ENCODE measurements at places on chromosomes 12 and 14.
A peak's percentile ranks its signal among the peaks of the same experiment; 100 is the strongest.

DNA sequence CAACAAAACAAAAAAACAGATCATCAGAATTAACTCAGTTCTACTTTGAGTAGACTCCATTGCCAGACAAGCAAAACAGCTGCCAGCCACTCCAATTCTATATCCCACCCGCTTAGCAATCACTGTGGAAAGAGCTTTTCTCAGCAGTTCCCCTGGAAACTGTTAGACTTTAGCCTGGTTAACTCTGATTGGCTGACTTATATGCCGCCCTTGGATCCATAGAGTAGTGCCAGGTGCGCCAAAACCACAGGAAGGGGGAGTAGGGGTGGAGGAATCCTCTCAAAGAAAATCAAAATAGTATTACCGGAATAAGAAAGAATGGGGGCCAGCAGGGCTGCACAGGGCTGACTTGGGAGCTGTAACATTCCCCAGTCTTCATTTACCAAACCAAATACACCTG is 5.4 kb upstream of the EML5 start:
- DNase-seq, result no peak

DNA sequence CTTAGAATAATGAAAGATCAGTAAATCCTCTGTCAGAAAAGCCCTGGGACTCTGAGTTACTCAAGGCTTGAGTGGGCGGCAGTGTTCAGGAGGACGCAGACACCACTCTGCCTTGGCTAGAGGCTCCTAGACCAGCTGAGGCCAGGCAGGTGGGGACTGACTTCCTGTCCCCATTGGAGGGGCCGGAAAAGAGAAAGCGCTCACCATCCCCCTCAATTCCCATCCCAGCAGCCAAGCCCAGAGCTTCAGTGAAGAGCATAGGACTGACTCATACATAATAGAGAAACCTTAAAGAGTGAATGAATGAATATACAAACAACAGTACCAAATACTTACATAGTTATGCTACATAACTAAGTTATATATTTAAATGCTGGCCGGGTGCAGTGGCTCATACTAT is 62.0 kb downstream of the PLEKHG7 start:
- no peak for DNase-seq

- DNase-seq, result no peak
Measured at GRCh38 chr14:71466946-71467345, 465.3 kb upstream of the RGS6 start.

GRCh38 chr14:84403585-84403984 is 1126.4 kb upstream of the FLRT2 start:
- no peak for DNase-seq

DNA sequence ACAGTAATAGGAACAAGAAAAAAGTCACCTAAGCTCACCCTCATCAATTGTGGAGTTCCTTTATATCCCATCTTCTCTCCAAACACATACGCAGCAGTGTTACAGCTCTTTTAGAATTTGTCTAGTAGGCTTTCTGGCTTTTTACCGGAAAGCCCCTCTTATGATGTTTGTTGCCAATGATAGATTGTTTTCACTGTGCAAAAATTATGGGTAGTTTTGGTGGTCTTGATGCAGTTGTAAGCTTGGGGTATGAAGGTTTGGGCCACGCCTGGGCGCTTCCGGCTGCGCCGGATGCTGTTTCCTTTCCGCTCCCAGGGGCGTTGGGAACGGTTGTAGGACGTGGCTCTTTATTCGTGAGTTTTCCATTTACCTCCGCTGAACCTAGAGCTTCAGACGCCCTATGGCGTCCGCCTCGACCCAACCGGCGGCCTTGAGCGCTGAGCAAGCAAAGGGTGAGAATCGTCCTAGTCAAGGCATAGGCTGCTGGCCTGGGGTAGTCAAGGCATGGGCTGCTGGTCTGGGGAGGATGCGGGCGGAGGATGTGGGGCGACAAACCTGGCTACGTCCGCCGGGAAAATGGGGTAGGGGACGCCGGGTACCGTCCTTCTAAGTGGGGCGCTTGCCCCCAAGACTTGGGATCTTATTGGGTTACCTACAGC is at the start of the genes C12orf57 and RNU7-1:
Gene C12orf57 (plus strand): TSS at position 301 of the 659 bp plus-strand sequence. CDS start 100 bp downstream, at position 401.
Gene RNU7-1 (plus strand): TSS at position 95 of the 659 bp plus-strand sequence.
- DNase-seq, result peak; percentile 64

DNA sequence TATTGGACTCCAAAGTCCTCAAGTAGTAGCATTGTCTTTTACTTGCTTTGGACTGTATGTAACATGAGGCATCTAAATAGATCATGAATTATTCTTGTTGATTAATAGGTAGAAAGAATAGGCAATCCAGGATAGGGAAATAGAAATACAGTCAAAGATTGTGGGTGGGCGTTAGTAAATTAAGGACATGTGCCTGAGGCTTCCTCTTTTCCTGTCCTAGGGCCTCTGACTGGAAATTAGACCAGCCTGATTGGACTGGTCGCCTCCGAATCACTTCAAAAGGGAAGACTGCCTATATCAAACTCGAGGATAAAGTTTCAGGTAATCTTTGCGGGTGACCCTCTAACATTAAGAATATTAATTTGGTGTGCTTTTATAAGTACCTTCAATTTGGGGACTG is 7.6 kb downstream of the NECAP1 start:
- DNase-seq, result no peak

GRCh38 chr12:69816082-69816481 is 8.9 kb upstream of the MYRFL start:
- no peak for DNase-seq

DNA sequence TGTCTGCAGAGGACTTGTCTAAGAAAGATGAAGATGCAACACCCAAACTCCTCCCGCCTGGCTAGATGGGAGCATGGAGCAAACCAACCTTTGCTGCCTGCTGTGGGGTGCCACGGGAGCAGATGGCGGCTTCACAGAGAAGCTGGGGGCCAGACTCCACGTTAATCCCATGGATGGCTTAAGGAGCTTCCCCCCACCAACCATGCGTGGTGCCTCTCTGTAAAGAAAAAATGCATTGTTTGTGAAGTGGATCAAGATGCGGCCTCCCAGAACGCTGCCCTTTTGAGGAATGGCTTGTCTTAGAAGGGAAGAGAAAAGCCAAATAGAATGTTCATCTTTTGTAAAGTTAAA is 15.6 kb downstream of the MVK start:
- no peak for DNase-seq

DNA sequence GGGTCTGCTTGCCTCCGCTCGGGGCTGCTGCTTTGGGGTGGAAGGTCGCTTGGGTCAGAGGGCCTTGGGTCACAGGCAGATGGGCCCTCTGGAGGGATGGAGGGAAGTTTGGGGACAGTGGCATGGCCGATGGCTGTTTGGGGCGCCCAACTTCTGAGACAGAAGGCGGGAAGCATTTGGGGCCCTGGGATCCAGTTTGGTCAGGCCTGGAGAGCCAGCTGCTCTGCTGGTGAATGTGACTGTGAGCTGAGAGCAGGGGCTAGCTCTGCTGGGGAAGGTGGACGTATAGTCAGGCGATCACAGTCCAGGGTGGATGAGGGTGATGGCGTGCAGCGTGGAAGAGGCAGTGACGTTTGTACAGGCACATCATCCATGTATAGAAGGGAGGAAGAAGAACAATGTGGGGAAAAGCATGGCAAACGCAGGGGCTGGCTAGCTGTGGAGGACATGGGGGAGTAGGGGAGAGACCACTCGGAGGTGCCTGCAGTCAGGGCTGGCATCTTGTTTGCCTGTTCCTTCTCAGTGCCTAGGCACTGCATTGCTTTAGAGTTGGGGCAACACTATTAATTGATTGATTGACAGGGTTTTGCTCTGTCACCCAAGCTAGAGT is 57.5 kb downstream of the TSPAN9 start:
- no peak for DNase-seq

DNA sequence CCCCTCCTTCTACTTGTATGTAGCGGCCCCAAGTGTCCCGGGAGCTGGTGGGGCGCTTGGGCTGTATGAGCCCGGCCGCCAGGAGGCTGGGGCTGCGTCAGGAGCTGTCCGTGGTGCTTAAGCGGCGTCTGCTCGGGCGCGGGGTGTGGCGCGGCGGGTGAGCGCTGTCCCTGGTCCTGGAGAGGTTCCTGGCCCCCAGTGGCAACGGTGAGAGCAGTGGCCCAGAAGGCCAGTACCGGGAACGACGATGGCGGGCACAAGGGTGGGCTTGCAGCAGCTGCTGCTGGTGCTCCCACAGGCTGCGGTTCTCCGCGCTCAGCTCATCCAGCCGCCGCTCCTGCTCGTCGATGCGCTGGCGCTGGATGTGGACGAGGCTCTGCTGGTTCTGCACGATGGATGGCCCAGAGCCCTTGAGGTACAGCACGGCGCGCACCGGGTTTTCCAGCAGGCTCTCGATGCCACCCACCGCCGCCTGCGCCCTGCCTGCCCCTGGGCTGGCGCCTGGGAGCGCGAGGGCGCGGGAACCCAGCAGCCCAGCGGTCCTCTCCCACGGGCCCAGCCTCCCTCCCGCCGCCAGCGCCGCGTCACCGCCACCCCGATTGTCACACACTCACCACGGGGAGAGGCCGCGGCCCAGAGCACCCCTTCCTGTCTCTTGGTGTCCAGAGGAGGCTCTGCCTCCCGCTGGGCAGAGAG is 41.9 kb upstream of the FKBP4 start:
- DNase-seq, result peak; percentile 79

DNA sequence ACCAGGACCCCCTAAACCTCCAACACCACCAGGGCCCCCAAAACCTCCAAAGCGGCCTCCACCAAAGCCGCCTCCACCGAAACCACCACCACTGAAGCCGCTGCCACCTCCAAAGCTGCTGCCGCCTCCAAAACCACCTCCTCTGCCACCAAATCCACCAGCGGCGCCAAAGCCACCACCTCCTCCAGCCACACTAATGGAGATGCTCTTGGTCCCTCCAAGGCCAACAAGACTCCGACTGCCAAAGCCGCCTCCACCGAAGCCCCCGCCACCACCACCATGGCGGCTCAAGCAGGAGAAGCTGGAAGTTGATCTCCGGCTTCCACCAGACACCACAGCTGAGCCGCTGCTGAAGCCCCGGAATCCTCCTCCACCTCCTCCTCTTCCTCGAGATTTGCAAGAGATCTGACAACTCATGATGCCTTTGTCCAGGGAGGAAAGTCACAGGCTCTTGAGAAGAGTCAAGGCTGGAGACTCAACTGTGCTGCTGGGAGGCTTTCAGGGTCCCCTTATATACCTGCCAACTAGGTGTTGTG is at the start of gene KRT2:
Gene KRT2 (minus strand): TSS at position 486 of the 536 bp plus-strand sequence. CDS start 69 bp downstream, at position 417.
- no peak for DNase-seq

- DNase-seq, result no peak
Measured at GRCh38 chr14:56135001-56135400, 16.8 kb downstream of the PELI2 start.

GRCh38 chr12:132489602-132490266 is at the start of gene FBRSL1:
TSS of gene FBRSL1 (plus strand) at chr12:132490151.
- peak; percentile 97 for DNase-seq

GRCh38 chr14:35932659-35933159 is 106.6 kb downstream of the BRMS1L start:
- DNase-seq, result peak; percentile 40

DNA sequence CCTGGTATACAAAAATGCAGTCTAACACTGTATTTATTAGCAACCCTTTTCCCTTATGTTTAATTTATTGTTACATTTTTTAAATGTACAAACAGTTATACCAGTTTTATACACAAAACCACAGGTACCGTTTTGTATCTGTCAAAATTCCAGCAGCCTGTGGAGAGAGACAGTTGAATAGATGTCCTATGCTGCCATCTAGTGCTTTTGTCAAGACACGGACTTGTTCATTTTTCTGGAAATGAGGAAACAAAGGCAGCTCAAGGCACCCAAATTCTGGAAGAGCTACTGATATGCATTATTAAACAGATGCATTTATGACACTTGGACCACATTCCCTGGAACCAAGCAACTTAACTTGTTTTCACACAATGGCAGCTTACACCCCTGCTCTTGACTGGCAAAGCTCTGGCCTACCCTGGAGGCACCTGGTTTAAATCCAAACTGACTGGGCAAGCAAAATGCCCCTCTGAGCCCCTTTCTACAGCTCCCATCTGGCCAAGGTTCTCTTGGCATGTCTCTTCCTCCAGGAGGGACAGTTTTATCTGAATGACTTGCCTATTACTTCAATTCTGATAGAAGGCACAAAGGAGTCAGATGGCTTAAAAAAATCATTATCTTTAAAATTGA is 286.9 kb upstream of the PRKD1 start:
- DNase-seq, result no peak

DNA sequence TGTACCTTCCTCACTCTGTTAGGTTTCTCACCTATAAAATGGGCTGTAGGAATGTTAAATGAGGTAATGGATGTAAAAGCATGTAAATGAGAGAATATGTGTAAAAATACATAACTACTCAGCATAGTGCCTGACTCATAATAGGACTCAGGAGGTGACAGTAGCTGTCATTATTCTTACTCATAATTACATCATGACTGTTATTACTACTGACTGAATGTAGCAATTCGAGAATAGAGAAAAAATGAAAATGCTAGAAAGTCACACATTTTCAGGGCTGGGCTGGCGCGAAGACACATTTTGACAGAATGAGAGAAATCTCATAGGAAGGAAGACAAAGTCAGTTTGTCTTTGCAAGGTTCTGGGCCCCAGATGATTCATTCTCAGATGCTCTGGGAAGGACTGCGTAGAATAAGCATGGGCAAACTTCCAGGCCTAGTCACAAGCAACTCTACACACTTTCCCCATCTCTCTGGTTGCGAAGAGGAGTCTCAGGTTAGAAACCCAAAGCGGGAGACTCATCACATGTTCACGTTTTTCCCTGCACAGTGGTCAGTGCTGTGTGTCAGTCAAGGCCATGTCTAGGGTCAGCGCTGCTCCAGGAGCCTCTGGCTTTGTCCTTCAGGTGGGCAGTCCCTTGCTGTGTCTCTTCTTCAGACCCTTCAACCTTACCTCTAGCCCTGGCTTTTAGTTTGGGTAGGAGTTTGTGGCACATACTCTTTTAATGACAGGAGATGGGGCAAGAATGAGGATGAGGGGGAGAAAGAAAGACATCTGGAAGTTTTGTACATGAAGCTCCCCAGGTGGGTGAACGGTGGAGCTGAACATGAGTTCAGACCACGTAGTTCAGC is 8.4 kb downstream of the GPRC5A start:
- DNase-seq, result no peak

GRCh38 chr12:130816097-130816496 is 23.0 kb downstream of the STX2 start:
- no peak for DNase-seq
